ENCODE measurements at places on chromosomes 6 and 20.

GRCh38 chr6:85579581-85579980 lies 14.1 kb downstream of the SNX14 start:
- DNase-seq: no peak

GRCh38 chr6:84766799-84767525 lies 2.6 kb upstream of the TBX18 start:
- DNase-seq: no peak

DNA sequence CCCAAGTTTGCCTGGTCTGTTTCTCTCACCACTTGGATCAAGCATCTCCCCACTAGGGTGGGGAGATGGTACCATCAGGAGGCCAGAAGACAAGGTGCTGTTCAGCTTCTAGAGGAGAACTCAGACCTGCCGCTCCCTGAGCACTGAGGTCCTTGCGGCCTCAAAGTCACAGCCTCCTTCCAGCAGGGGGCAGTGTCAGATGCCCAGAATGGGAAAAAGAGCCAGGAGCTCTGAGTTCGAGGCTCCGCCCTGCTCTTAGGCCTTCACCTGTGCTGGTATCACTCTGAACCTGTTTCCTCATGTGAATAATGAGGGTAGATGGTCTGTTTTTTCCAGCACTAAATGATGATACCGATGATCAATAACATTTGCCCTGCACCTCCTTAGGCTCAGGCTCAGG lies 68.7 kb downstream of the TOX2 start:
- DNase-seq: no peak

- no peak for DNase-seq
Measured at GRCh38 chr6:53038141-53038540, 27.1 kb upstream of the FBXO9 start.

DNA sequence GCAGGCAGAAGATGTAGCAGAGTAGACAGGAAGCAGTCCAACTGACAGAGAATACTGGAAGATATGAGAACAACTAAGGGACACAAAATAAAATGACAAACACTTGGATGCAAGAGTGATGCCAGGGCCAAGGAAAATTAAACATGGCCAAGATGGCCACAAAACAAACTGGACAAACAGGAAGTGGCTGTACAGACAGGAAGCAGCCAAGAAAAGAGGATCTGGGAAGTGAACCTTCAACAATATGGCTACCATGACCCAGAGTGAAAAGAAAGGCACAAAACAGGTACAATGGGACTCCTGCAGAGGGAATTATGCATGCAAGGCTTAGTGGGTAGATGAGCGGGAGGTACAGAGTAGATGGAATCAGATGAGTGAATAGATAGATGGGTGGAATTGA lies 29.1 kb downstream of the HLA-DPB1 start:
- no peak for DNase-seq

DNA sequence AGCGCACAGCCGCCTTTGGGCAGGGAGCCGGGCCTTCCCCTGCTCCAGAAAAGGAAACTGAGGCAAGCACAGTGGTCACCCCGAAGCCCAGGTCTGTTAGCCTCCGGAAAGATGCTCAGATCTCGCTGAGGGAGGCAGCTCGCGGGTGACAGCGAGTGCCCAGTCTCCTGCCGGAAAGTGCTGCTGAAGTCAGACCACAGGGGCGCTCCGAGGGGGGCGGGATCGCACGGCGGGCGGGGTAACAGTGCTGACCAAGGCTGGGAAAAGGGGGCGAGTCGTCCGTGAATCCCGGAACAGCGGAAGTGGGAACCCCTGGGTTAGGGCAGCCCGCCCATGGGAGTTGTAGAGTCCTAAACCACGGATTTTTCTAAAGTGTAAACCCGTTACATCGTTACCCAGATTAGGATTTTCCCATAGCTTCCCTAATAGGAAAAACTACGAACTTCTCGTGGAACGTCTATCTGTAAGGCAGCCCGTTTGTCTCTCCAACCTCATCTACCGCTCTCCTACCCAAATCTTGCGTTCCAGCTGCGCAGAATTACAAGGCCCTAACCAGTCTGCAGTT lies 504 bp downstream of the VPS16 start:
- no peak for DNase-seq

- DNase-seq: no peak
Measured at GRCh38 chr6:135179372-135179771, 1.7 kb upstream of the MYB start.

DNA sequence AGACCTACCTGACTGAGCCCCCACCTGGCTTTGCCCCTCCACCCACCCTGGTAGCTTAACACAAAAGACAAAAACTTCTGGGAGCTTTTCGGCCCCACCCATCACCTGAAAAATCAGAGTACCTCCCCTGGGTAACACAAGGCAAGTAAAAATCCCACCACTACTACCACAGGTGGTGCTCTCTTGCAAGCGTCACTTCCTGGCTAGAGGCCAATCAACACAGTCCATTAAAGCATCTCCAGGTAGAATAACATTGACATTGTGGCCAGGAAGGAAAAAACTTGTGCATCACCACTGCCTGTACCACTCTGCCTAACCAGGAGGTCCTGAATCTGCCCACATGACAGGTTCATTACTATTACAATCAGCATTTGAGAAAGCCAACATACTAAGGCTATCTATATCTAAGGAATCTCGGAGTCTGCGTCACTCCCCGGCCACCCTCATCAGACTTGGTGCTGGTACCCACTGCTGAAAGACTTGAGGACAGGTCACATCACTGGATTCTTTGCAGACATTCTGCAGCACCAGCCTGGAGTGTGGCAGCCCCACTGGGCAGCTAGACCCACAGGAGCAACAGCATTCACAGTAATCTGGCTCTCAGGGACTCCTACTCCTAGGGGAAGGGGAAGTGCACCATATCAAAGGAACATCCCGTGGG lies 125.9 kb downstream of the CDK19 start:
- no peak for DNase-seq

DNA sequence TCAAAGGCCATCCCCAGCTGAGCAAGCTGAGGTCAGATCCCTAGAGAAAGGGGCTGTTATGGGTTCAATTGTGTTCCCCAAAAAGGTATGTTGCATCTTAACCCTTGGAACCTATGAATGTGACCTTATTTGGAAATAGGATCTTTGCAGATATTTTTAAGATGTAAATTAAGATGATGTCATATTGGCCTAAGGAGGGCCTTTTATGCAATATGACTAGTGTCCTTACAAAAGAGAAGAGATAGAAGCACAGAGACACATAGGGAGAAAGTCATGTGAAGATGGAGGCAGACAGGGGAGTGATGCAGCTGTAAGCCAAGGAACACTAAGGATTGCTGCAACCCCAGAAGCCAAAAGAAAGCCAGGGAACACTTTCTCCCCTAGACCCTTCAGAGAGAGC lies 144.3 kb upstream of the TAB2 start:
- DNase-seq: no peak

GRCh38 chr6:45094831-45095230 lies 233.3 kb upstream of the RUNX2 start:
- DNase-seq: no peak

- DNase-seq: no peak
Measured at GRCh38 chr6:7439228-7439627, 49.6 kb downstream of the RIOK1 start.

GRCh38 chr20:25565578-25566157 lies 19.7 kb downstream of the NINL start:
- DNase-seq: no peak

GRCh38 chr6:113862112-113862511 lies 5.0 kb downstream of the MARCKS start:
- no peak for DNase-seq
